Lower lobe of right lung (tissue), 2 donors: ENCODE measurements at places on chromosomes 1 and 21. TPM values are rescaled to one million over a fixed set of nuclear protein-coding genes. Genes with fewer than 3 reads are reported as not detected.
A peak's percentile ranks its signal among the peaks of the same experiment; 100 is the strongest.

Gene KRTAP21-3
- not detected for total RNA-seq

Gene CNR2
- not detected for total RNA-seq

Gene TEX38
- total RNA-seq = not detected

Gene CRP
- not detected for total RNA-seq

Gene LHX8
- not detected for total RNA-seq

Gene TMEM54
- 44.0 TPM for total RNA-seq

Gene ELF3
- 74.1 TPM for total RNA-seq

Gene SERTAD4
- 4.3 TPM for total RNA-seq

Gene DCST1
- total RNA-seq = not detected

Gene ATP1A4
- 1.1 TPM for total RNA-seq

Gene TIAM1
- total RNA-seq = 45.5 TPM

Gene C2CD4D
- total RNA-seq = 0.21 TPM

DNA sequence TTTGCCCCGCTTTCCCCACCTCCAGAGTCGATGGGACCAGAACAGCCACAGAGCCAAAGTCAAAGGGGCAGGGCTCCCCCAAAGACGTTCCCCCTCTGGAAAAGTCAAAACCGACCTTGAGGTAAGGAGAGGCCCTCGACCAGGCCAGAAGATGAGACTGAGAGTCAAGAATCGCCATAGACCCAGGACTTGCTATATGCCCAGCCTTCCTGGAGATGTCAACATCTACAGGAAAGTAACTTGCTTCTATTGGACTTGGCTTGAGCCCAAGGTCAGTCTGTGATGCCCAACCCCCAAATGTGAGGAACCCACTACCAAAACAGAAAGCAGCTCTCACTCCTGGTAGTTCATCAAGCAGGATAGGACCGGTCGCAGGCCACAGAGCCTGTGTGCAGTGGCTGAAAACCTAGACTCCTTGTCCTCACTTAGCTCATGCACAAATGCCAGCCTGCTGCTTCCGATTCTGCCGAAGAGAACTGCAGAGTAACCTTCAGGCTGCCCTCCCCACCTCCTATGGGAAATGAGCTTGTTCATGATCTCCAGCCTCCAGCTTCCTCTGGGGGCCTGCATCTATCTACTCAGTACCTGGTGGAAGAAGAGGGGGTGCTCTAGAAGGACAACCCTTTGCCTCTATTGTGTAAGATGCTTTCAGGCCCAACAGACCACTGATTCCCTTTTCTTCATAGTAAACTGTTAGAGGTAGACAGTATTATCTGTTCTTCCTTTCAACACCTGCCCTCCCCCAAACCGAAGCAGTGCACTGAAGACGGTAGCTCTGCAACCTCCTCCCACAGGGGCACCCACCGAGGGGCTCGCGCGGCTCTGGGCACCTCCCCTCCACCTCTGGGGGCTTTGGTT lies 1.4 kb downstream of the ACOT7 start:
- H3K36me3 ChIP-seq = no peaks in the 10 kb centered on the region
- H3K4me1 ChIP-seq = peaks cover 18% of the 10 kb centered on the region
- peak overlapping the region; percentile 62 for H3K4me3 ChIP-seq
- no peaks in the 10 kb centered on the region for H3K27me3 ChIP-seq
- peak overlapping the region; percentile 99 for H3K27ac ChIP-seq
- no peak for DNase-seq

GRCh38 chr1:61869691-61870109 lies 127.4 kb downstream of the PATJ start:
- DNase-seq = no peak
- H3K4me1 ChIP-seq = no peaks in the 10 kb centered on the region
- H3K27me3 ChIP-seq = no peaks in the 10 kb centered on the region
- H3K4me3 ChIP-seq = no peak overlapping the region

GRCh38 chr1:174114106-174114505 lies 45.2 kb upstream of the RABGAP1L start:
- no peak overlapping the region for H3K27ac ChIP-seq
- H3K36me3 ChIP-seq = no peaks in the 10 kb centered on the region
- no peak overlapping the region for H3K4me3 ChIP-seq
- no peaks in the 10 kb centered on the region for H3K4me1 ChIP-seq
- no peak for DNase-seq

GRCh38 chr1:203860396-203861025 lies 888 bp upstream of the SNRPE start:
- H3K36me3 ChIP-seq = peaks cover 33% of the 10 kb centered on the region
- DNase-seq = no peak
- peaks cover 26% of the 10 kb centered on the region for H3K4me1 ChIP-seq
- H3K27me3 ChIP-seq = no peaks in the 10 kb centered on the region

- no peak overlapping the region for H3K27ac ChIP-seq
- peaks cover 37% of the 10 kb centered on the region for H3K27me3 ChIP-seq
- no peaks in the 10 kb centered on the region for H3K36me3 ChIP-seq
These were observed 2.0 kb downstream of the GPR88 start for GRCh38 chr1:100539836-100540536.

- H3K36me3 ChIP-seq = no peaks in the 10 kb centered on the region
- DNase-seq = no peak
- no peak overlapping the region for H3K4me3 ChIP-seq
- peaks cover 100% of the 10 kb centered on the region for H3K27me3 ChIP-seq
- no peak overlapping the region for H3K27ac ChIP-seq
These were observed 5.5 kb downstream of the SIM2 start for GRCh38 chr21:36704281-36704957.

- H3K27ac ChIP-seq = no peak overlapping the region
- H3K4me3 ChIP-seq = no peak overlapping the region
- H3K4me1 ChIP-seq = no peaks in the 10 kb centered on the region
- DNase-seq = no peak
- H3K36me3 ChIP-seq = no peaks in the 10 kb centered on the region
- H3K27me3 ChIP-seq = no peaks in the 10 kb centered on the region
These were observed 30.9 kb downstream of the PDE9A start for GRCh38 chr21:42684109-42684916.

GRCh38 chr1:206514813-206515387 lies 7.6 kb downstream of the RASSF5 start:
- H3K36me3 ChIP-seq = no peaks in the 10 kb centered on the region
- H3K4me3 ChIP-seq = no peak overlapping the region
- peaks cover 56% of the 10 kb centered on the region for H3K4me1 ChIP-seq

DNA sequence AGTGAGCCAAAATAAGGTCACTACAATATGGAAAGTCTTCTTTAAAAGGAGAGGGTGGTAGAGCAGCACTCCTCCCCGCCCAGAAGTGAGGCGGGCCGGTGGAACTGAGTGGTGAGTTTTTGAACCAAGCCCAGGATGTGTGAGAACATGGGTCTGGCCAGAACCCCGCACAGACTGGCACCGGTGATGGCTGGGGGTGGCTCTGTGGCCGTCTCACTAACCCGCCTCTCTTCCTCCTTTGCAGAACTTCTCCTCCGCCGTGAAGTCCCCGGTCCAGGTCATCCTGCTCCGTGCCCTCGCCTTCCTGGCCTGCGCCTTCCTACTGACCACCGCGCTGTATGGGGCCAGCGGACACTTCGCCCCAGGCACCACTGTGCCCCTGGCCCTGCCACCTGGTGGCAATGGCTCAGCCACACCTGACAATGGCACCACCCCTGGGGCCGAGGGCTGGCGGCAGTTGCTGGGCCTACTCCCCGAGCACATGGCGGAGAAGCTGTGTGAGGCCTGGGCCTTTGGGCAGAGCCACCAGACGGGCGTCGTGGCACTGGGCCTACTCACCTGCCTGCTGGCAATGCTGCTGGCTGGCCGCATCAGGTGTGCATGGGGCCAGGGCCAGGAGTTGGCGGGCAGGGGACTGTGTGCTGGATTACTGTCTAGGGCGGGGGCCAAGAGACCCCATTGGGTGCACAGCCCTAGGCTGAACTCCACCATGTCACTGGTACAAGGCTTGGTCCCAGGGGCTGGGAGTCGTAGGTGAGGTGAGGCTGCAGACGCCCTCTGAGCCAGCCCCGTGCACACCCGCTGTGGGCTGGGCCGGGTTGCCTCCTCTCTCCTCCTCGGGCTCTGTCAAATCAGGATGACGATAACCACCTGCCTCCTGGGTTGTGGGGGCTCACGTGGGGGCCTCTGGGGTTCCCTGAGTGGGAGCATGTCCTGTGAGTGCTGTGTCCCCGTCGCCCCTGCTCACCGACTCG lies 12.4 kb downstream of the TMEM201 start:
- H3K36me3 ChIP-seq = peaks cover 71% of the 10 kb centered on the region
- H3K27me3 ChIP-seq = no peaks in the 10 kb centered on the region
- DNase-seq = no peak
- H3K4me1 ChIP-seq = no peaks in the 10 kb centered on the region
- no peak overlapping the region for H3K27ac ChIP-seq

GRCh38 chr1:22488319-22488718 lies 36.7 kb downstream of the ZBTB40 start:
- no peak overlapping the region for H3K4me3 ChIP-seq
- H3K4me1 ChIP-seq = peaks cover 9% of the 10 kb centered on the region
- no peak for DNase-seq
- H3K27ac ChIP-seq = no peak overlapping the region

DNA sequence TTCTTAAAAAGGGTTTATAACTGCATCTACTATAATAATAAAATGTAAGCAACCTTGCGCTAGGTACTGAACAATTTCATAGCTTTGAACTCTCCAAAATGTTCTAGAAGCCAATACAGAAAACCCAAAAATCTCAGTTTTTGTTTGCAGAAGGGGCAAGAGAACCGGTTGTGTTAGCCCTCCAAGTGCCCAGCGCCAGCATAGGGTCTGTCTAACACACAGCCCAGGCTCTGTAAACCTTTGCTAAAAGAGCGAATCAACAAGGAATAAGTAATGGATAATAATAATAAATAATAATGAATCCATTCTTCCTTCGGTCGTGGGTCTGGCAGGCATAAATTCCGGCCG lies 333 bp upstream of the CHAF1B start:
- H3K4me3 ChIP-seq = peak overlapping the region; percentile 65
- DNase-seq = no peak
- H3K4me1 ChIP-seq = peaks cover 6% of the 10 kb centered on the region
- H3K36me3 ChIP-seq = no peaks in the 10 kb centered on the region
- H3K27me3 ChIP-seq = no peaks in the 10 kb centered on the region

GRCh38 chr1:116402333-116402732 lies 29.3 kb downstream of the ATP1A1 start:
- DNase-seq = no peak
- no peaks in the 10 kb centered on the region for H3K27me3 ChIP-seq
- no peak overlapping the region for H3K27ac ChIP-seq
- no peaks in the 10 kb centered on the region for H3K4me1 ChIP-seq

DNA sequence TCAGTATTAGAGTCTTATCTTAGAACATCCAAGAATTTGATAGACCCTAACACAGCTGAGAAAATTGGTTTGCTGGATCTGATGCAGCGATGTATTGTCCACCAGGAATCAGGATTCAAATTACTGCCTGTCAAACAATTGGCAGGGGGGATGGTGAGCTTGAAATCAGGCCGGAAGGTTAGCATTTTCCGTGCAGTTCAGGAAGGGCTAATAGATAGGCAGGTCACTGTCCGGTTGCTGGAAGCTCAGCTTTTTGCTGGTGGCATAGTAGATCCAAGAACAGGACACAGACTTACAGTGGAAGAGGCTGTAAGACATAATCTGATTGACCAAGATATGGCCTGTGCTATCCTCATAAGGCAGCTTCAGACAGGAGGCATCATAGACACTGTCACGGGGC lies 127.2 kb downstream of the MACF1 start:
- peaks cover 5% of the 10 kb centered on the region for H3K4me1 ChIP-seq
- peaks cover 95% of the 10 kb centered on the region for H3K36me3 ChIP-seq
- H3K27me3 ChIP-seq = no peaks in the 10 kb centered on the region
- DNase-seq = no peak
- H3K27ac ChIP-seq = no peak overlapping the region

DNA sequence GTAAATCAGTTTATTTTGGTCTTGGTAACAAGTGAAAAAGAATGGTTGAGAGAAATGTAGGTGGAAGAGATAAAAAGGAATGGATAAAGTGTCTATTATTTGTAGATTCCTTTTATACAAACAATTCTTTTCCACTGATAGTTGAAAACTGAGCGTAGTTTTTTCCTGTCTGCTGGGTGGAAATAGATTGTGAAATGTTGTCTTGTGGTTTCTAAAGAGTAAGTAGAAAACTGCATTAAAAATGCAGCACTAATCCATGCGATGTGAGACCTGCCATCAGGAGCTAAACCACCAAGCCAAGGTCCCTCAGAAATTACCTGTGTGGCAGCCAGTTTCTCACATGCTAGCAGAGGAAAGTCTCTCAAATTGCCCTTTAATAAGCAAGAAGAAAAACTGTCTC lies 103.2 kb upstream of the SLC44A3 start:
- no peak overlapping the region for H3K4me3 ChIP-seq
- no peak overlapping the region for H3K27ac ChIP-seq
- H3K27me3 ChIP-seq = no peaks in the 10 kb centered on the region
- peaks cover 8% of the 10 kb centered on the region for H3K4me1 ChIP-seq
- no peaks in the 10 kb centered on the region for H3K36me3 ChIP-seq
- no peak for DNase-seq

DNA sequence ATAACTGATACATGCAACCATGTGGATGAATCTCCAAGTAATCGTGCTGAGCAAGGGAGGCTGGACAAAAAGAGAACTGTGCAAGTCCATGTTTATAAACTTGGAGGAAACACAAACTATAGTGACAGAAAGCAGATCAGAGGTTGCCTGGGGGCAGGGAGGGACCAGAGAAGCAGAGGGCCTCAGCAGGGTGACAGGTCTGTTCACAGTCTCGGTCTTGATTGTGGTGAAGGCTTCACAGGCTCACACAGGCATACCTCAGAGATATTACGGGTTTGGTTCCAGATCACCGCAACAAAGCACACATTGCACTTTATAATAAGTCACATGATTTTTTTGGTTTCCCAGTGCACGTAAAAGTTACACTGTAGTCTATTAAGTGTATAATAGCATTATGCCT lies 28.5 kb downstream of the ACOT7 start:
- H3K36me3 ChIP-seq = no peaks in the 10 kb centered on the region
- no peaks in the 10 kb centered on the region for H3K27me3 ChIP-seq
- H3K4me1 ChIP-seq = peaks cover 11% of the 10 kb centered on the region
- H3K27ac ChIP-seq = no peak overlapping the region

DNA sequence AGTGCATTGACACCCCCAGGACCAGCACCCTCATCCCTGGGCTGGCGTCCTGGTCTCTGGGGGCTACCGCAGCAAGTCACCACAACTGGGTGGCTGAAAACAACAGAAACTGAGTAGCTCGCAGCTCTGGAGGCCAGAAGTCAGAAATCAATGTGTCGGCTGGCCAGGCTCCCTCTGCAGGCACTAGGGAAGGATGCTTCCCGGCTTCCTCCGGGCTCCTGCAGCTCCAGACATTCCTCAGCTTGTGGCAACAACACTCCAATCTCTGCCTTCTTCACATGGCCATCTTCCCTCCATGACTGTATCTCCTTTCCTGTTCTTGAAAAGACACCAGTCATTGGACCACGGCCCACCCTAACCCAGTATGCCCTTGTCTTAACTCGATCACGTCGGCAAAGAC lies 224.2 kb downstream of the NPHP4 start:
- peaks cover 50% of the 10 kb centered on the region for H3K27me3 ChIP-seq
- H3K27ac ChIP-seq = no peak overlapping the region
- no peak for DNase-seq
- no peaks in the 10 kb centered on the region for H3K4me1 ChIP-seq
- H3K4me3 ChIP-seq = no peak overlapping the region

GRCh38 chr1:248015803-248016202 lies 2.3 kb downstream of the OR2L5 start:
- H3K4me1 ChIP-seq = no peaks in the 10 kb centered on the region
- H3K27ac ChIP-seq = no peak overlapping the region
- H3K27me3 ChIP-seq = no peaks in the 10 kb centered on the region
- no peak overlapping the region for H3K4me3 ChIP-seq

GRCh38 chr1:223033658-223034057 lies 109.4 kb downstream of the TLR5 start:
- no peaks in the 10 kb centered on the region for H3K27me3 ChIP-seq
- H3K4me3 ChIP-seq = no peak overlapping the region
- H3K27ac ChIP-seq = no peak overlapping the region
- DNase-seq = no peak
